ENCODE measurements at places on chromosomes 11 and 22.

- H3K27ac ChIP-seq = no peak overlapping the region
- H3K36me3 ChIP-seq = peaks cover 4% of the 10 kb centered on the region
- no peaks in the 10 kb centered on the region for H3K4me1 ChIP-seq
- no peak overlapping the region for H3K4me3 ChIP-seq
- peaks cover 11% of the 10 kb centered on the region for H3K27me3 ChIP-seq
These were observed 189.3 kb upstream of the NECTIN1 start for GRCh38 chr11:119918347-119918746.

- peaks cover 10% of the 10 kb centered on the region for H3K4me1 ChIP-seq
- H3K4me3 ChIP-seq = no peak overlapping the region
- DNase-seq = no peak
- peaks cover 2% of the 10 kb centered on the region for H3K27me3 ChIP-seq
- H3K36me3 ChIP-seq = no peaks in the 10 kb centered on the region
These were observed 165.1 kb upstream of the NCAM1 start for GRCh38 chr11:112795911-112796649.

DNA sequence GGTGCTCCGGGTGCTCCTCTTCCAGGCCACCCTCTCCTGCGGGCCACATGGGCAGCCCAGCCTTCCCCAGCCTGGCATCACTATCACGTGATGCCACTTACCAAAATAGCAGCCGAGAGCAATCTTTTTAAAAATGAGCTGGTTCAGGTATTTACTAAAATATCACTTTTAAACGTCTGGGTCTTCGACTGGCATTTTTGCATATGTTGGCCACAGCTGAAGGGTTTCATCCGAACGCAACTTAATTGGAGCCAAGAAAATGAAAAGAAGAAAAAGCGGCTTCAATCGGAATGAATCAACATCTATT, 94.6 kb upstream of the ANO1 start:
- no peaks in the 10 kb centered on the region for H3K36me3 ChIP-seq
- no peak overlapping the region for H3K4me3 ChIP-seq
- peaks cover 13% of the 10 kb centered on the region for H3K4me1 ChIP-seq
- peaks cover 12% of the 10 kb centered on the region for H3K27me3 ChIP-seq
- no peak overlapping the region for H3K27ac ChIP-seq
- no peak for DNase-seq

- H3K4me3 ChIP-seq = no peak overlapping the region
- no peaks in the 10 kb centered on the region for H3K27me3 ChIP-seq
- no peaks in the 10 kb centered on the region for H3K36me3 ChIP-seq
- no peak for DNase-seq
These were observed 103.7 kb downstream of the ZBTB16 start for GRCh38 chr11:114163229-114163631.

Measured in endothelial cell (in vitro differentiated cells).